Type B pancreatic cell (in vitro differentiated cells): ENCODE measurements at places on chromosomes 5 and 9. TPM values are rescaled to one million over a fixed set of nuclear protein-coding genes. Genes with fewer than 3 reads are reported as not detected.

DNA sequence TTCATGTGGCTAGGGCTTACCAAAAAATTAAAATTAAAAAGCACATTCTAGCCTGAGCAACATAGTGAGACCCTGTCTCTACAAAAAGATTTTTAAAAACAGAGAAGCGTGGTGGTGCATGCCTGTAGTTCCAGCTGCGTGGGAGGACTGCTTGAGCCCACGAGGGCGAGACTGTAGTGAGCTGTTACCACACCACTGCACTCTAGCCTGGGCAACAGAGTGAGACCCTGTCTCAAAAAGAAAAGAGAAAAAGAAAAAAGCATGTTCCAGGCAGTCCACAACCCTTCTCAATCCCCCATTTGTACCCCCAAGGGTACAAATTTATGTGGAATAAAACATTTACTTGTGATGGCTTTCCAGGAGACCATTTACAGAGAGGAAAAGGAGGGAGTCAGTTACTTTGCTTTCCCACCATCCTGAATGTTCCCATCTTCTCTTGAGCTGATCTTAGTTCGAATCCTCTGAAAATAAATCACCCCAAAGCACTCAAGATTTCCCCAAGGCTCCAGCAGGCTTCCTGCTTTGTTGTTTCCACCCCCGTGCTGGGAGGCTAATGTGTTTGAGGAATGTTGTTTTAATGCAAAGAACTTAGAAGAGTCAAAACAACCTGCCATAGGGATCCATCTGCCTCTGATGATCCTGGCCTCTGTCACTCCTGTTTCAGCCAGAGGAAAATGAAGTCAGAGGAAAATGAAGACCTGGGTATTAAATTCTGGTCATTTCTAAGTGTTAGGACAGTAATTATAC is 384.7 kb downstream of the BNC2 start:
- no peak overlapping the region for H3K27ac ChIP-seq
- peaks cover 27% of the 10 kb centered on the region for H3K4me1 ChIP-seq
- no peaks in the 10 kb centered on the region for H3K27me3 ChIP-seq
- no peaks in the 10 kb centered on the region for H3K36me3 ChIP-seq

DNA sequence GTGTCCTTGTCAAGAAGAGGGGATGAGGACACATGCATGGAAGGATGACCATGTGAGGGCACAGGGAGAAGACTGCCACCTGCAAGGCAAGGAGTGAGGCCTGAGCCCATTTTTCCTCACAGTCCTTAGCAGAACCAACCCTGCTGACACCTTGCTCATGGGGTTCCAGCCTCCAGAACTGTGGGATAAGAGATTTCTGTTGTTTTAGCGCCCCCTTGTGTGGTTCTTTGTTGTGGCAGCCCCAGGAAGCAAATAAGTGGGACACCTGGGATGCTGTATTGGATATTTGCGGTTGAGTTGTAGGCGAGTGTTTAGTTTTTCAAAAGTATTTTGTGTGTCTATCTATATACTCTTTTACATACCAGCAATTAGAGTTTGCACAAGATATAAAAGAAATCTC is 206.4 kb downstream of the NXNL2 start:
- no peak overlapping the region for H3K27ac ChIP-seq
- peaks cover 38% of the 10 kb centered on the region for H3K4me1 ChIP-seq
- no peak for DNase-seq
- H3K4me3 ChIP-seq = no peak overlapping the region

GRCh38 chr5:175892015-175892800 is 20.8 kb downstream of the CPLX2 start:
- peaks cover 11% of the 10 kb centered on the region for H3K27me3 ChIP-seq
- H3K4me1 ChIP-seq = no peaks in the 10 kb centered on the region
- no peak overlapping the region for H3K27ac ChIP-seq
- no peak for DNase-seq
- no peak overlapping the region for H3K4me3 ChIP-seq

Gene CTNND2
- 31.5 and 49.5 TPM in 2 replicates for total RNA-seq

Gene ADAMTS16
- total RNA-seq = 2.0 and 23.3 TPM in 2 replicates

Gene CD14
- 0.17 TPM in 1 of 2 replicates, not detected in the other for total RNA-seq

Gene FOXD4L6
- total RNA-seq = 0.14 and 0.17 TPM in 2 replicates

Gene ACTBL2
- not detected in 2 replicates for total RNA-seq

Gene LCN15
- total RNA-seq = 0.77 and 0.93 TPM in 2 replicates
